ENCODE measurements at places on chromosomes 7 and 10.

DNA sequence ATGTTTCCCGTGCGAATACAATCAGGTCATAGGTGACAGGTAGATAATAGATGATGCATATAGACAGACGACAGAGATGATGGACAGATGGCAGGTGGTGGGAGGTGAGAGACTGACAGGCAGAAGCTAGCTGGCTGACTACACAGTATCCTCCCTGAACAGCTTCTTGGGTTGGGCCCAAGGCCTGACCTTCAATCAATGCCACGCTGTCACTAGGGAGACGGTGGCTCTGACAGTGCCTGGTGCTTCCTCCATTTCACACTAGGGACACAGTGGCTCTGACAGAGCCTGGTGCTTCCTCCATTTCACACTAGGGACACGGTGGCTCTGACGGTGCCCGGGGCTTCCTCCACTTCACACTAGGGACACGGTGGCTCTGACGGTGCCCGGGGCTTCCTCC is 200.1 kb downstream of the DIP2C start:
- DNase-seq: no peak

DNA sequence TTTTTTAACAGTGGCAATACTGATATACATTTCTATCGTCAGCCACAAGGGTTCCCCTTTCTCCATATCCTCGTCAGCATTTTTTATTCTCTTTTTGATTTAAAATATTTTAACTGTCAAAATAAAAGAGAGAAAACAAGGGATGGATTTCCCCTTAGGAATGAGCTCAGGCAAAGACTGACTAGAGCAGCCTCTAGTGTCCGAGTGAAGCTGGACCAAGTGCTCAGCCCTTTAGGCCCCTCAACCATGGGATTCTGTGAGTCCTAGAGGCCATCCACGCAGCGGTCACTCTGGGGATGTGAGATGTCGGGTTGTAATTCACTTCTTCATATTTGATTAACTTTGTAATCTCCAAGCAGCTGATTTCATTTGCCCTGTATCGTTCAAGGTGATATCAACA is 137.4 kb upstream of the RNF32 start:
- no peak for DNase-seq

- no peak for DNase-seq
These were observed 201.5 kb downstream of the CDK14 start for GRCh38 chr7:90797596-90797995.

DNA sequence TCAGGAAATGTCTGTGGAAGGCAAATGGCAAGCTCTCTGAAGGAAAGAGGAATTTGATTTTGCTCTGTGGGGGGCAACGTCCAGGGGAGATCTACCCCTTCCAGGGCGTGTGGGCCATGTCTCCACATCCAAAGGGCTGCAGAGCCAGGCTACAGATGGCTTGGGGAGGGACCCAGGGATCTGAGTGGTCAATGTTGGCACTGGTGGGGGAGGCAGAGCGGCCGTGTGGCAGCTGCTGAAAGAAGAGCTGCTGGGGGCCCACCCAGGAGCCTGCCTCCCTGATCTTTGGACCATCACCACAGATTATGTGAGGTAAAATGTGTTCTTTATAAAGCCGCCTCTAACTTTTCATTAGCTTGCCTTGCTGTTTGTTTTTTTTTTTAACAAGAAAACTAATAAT is 144.1 kb downstream of the HERPUD2 start:
- DNase-seq: no peak

DNA sequence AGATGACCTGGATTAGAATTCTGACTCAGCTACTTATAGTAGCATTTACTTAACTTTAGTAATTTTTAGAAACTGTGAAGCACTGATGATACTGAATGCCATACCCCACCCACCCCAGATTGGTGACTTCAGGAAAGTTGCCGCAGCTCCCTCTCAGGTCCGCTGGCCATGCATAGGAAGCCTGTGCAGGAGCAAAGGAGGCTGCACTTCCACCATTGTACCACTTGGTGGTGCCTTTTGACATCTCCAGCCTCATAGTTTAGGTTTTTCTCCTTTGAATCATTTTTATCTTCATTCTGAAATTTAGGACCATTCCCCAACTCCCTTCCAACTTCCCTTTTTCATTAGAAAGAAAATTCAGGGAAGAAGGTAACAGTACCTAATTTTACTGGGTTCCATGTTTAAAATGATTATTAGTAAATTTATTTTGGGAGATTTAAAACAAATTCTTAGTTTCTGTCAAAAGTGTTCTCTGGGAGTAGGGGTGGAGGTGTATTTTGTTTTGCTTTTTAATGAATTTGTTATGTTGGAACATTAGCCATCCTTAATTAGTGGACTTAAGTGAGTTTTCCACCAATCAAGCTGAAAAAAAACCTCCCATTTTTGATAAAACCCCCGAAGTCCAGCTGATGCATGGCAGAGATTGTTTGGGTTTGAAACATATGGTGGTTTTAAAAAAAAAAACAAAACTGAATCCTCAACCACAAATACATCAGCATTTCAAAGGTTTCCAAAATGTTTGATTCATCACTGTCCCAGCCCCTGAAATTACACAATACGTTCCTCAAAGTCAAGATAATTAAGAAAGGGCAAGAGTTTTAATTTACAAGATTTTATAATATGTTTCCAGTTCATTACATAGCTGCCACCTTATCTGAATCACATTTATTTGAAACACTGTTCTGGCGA is 109.6 kb downstream of the WNT2 start:
- no peak for DNase-seq

- no peak for DNase-seq
These were observed 437.5 kb upstream of the MBL2 start for GRCh38 chr10:53209944-53210611.
